ENCODE measurements at places on chromosomes 2 and 18.

DNA sequence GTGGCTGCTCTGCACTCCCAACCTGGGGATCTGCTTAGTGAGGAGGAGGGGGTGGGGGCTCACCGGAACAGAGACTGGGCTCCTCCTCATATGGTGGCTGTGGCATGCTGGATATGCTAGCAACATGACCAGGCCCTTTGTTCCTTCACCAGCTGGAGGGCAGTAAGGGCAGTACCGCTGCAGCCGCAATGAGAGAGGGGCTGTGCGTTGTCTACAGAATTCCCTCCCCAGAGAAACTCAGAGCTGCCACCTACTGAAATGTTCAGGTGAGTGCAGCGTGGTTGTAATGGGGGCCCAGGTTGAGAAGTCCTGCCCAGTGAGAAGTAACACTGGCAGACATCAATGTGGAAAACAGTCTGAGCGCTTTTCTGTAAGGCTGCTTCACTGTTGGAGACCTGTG lies 1211.9 kb upstream of the NXPH2 start:
- no peak for DNase-seq

GRCh38 chr18:44374966-44375365 lies 305.7 kb upstream of the SETBP1 start:
- DNase-seq = no peak

GRCh38 chr2:224444021-224444420 lies 42.1 kb upstream of the FAM124B start:
- no peak for DNase-seq

DNA sequence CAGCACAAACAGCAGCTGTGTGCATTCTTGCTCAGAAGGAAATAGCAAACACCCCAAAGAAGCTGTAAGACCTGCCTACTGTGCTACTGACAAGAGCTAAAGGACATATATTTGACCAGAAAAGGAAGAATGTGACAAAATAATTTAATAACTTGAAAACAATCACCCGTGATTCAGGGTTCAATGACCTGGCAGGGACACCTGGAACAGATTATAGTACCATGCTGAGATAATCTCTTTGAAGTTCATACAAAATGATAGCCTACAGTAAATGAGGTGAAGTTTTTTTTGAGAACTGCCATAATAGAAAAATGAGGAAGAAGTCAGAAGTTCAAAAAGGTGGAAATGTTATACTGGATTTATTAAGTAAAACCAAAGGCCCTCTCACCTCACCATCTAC lies 324.8 kb upstream of the GULP1 start:
- DNase-seq = no peak

DNA sequence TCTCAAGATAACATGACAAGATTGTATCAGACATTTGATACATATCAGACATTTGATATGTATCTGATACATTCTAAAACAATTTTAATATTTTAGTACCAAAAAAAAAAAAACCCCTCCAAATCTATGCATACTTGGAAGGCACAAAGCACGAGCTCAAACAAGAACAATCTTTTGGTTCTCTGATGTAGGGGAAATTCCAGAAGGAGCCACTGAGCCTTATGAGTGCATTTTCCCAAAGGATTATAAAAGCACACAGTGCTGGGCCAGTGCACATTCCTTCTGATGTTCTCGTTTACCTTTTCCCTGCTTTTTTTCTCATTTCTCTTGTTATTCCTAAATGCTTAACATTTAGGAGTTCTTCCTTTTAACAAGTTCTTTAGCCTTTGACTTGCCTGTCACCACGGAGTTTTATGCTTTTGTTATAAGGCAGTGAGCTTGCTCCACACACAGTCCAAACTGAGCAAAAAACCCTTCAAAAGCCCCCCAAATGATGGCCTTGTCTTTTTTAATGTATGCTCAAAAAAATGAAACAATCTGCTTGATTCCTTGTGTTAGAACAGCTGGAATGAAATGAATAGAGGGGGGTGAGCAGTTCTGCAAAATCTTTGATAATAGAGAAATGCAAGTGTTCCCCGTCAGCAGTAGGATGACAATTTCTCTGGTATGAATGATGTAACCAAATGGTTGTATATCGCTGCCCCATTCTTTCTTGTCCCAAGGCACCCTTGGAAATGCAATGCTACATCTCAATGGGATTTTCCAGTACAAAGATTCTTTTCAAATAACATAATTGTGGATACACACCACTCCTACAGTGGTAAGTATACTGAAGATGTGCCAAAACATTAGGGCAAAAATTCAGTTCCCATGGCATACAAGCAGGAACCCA lies 597.2 kb upstream of the ZEB2 start:
- DNase-seq = no peak

- DNase-seq = no peak
Measured at GRCh38 chr2:178933493-178933892, 116.4 kb downstream of the CCDC141 start.

DNA sequence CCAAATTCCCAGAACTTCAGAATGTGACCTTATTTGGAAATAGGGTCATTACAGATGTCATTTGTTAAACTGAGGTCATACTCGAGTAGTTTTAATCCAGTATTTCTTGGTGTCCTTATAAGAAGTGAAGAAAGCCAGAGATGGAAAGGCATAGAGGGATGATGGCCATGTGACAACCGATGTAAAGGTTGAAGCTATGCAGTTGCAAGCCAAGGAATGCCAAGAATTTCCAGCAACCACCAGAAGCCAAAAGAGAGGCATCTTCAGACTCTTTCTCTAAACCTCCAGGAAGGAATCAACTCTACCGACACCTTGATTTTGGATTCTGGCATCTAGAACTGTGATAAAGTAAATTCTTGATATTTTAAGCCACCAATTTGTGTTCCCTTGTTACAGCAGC lies 242.2 kb downstream of the CDH20 start:
- no peak for DNase-seq

DNA sequence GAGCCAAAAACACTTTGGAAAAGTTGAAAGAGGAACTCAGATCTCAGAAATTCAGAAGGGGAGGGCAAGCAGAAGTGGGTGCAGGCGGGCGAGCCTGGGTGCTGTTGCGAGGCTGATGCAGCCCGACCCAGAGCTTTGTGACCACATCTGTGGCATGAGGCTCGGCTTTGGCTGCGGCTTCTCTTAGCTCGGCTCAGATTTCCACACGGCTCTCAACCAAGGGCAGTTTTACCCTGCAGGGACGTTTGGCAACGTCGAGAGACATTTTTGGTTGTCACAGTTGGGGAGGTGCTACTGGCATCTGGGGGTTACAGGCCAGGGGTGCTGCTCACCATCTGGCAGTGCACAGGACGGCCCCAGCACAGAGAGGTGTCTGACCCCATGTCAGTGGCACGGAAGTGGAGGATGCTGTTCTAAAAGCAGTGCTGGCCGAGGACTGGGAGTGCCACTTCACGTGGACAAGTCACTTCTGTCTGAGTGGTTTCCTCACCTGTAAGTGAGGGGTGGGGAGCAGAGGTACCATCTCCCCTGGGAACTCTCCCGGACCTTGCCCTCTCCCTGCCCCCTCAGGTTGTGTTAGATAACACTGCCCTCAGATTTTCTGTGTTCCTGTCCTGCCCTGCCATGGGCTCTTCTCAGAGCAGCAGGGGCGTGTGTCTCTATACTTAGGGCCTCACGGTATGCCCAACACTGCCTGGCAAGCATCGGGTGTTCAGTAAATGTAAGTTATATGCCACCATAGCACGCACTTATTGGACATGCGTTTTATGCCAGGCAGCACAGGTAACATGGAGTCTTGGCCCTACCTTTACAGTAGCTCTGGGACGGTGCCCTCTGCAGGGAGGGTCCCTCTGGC lies 48.7 kb upstream of the FAHD2A start:
- DNase-seq = no peak

DNA sequence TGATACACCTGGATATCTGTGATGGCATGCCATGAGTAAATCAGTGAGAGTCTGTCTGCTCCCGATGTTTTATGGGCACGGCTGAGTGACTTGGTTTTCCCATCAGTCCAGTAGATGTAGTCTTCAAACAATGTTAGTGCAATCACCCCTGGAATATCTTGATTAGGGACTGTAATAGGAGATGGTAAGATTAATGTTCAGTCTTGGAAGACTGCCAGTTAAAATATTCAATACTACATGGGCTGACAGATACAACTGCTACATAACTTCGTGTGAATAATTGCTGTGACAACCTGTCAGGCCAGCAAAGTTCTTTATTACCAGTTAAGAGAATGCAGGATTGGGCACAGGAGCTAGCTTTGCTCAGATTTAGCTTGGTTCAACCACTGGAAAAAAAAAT lies 1673.3 kb downstream of the LRP1B start:
- no peak for DNase-seq

DNA sequence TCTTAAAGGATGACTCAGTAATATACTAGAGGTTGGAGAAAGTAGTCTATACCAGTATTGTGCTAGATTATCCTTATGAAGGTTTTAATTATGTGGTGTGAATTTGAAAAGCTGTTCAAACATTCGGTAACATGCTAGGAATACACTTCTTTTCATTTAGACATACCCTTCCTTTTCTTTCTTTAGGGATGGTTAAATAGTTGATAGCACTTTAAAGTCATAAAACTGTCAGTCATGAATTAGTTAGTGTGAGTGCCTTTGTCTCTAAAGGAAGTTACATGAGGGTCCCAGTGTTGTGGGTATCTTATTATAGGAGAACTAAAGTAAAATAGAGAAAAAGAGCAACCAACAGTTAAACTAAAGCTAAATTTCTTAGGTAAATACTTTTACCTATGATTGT lies 149.3 kb downstream of the CSRNP3 start:
- no peak for DNase-seq

- no peak for DNase-seq
Measured at GRCh38 chr2:46416739-46417403, 62.5 kb upstream of the TMEM247 start.

DNA sequence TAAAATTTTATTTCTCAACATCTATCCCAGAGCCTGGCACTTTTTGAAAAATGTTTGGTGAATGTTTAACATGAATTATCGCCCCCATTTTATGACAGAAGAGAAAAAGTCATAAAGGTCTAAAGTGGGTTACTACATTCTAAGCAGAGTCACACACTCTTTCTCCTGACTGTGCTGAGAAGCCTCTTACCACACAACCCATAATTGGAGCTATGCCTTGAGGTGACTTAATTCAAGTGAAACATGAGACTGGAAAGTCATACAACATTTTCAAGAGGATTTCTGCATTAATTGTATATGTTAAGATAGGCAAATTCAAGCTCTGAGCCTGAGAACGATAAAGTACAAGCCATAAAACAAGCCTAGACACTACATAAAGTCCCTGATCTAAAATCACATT lies 3.1 kb upstream of the DSEL start:
- DNase-seq = no peak

GRCh38 chr18:27780061-27780745 lies 396.7 kb downstream of the CDH2 start:
- DNase-seq = no peak

- DNase-seq = no peak
Measured at GRCh38 chr18:45680066-45680690, 43.8 kb upstream of the SLC14A1 start.

GRCh38 chr2:8310557-8311455 lies 371.1 kb upstream of the ID2 start:
- no peak for DNase-seq

DNA sequence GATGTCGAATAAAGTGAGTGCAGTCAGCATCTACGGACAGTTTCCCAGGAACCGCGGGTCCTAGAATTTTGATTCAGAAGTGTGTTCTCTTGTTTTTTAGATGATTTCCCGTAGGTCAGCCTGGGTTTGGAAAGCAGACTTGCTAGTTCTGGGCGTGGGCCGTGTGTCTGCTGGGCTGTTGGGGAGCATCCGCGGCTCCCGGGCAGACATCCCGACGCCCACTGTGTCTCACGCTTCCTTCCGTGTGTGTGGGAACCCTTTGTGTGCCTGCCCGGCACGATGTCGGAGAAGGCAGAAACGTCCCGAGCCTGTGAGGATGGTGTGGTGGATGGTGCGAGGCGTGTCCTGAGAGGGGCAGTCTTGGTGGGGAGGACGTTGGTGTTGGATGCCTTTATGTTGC lies 18.4 kb downstream of the CTDP1 start:
- DNase-seq = no peak

GRCh38 chr18:46291149-46291548 lies 187.0 kb downstream of the HAUS1 start:
- DNase-seq = no peak

DNA sequence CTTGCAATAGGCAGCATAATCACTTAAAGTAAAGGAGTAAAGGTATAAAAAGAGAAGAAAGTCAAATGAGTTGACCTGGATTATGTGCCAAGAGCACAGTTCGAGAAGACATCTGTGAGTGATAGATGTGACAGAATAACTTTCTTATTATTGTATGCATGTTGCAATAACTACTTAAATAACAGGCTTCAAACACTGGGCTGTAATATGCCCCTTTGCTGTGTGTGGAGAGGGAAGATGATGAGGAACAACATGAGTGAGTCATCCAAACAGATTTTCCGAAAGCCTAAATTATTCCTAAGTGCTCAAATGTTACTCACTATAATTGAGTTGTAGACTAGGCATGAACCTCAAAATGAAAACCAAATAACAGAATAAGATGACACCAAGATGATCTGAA lies 328.1 kb downstream of the EXOC6B start:
- no peak for DNase-seq

- DNase-seq = no peak
Measured at GRCh38 chr18:3455090-3455635, 5.2 kb downstream of the TGIF1 start.

DNA sequence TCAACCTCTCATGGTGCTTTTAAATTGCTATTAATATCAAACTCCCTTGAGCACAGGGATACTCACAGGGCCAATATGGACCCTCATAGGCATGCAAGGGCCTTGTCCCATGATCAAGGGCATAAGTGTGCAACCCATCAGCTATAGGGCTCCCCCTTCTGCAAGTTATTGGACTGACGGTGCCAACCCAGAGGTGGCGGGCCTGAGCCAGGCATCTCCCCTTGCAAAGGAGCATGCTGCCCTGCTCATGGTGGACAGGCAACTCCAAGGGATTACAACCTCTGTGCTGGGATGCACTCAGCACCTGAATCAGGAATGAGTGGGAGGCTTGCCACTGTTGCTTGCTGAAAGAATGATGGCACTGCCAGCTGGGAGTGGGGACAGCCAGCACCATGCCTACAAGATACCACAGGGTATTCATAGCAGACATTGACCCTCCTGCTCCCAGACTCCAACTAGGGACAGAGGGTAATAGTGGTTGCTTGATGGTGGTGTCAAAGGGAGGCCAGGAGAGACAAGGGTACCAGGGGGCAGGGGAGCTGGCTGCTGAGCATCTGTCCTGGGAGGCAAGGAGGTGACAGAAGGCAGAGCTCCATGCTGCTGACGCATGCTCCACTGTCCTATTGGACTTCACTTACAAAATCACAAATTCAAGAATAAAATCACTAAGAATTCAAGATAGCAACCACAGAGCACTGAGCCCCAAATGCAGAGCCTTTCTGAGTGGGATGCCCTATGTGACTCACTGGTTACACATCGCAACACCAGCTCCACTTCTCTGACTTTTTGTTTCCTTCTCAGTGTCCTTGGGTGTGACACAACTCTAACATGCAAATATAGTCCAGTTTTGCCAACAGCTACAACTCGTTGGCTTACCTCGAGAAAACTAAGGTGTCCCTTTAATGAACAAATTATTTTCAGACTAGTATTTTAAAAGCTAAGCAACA lies 157.1 kb upstream of the CCDC150 start:
- DNase-seq = no peak

- no peak for DNase-seq
Measured at GRCh38 chr2:2542316-2542715, 211.2 kb upstream of the MYT1L start.

Data from hematopoietic multipotent progenitor cell treated with erythropoietin and hydrocortisone succinate and interleukin-3 and kit ligand, for 17 days (in vitro differentiated cells).